Urothelium cell line (cell line): ENCODE measurements at places on chromosomes 6 and 20.
A peak's percentile ranks its signal among the peaks of the same experiment; 100 is the strongest.

DNA sequence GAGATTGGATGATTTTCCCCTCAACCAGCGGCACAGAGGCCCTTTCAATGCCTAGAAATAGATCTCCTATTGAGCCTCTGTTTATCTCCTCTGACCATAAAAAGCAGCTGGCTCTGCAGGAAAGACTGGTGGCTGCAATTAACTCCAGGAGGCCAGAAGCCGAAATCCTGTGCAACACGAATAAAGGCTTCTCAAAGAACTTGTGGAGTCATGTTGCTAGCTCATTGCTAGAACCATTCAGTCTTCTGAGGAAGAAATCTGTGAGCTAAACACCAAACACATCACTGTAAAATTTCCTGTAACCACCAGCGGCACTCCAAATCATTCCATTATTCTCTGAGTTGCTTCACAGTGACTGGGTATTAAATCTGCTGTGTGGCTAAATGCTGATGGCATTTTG, 49.1 kb upstream of the TPD52L1 start:
- DNase-seq, result no peak

DNA sequence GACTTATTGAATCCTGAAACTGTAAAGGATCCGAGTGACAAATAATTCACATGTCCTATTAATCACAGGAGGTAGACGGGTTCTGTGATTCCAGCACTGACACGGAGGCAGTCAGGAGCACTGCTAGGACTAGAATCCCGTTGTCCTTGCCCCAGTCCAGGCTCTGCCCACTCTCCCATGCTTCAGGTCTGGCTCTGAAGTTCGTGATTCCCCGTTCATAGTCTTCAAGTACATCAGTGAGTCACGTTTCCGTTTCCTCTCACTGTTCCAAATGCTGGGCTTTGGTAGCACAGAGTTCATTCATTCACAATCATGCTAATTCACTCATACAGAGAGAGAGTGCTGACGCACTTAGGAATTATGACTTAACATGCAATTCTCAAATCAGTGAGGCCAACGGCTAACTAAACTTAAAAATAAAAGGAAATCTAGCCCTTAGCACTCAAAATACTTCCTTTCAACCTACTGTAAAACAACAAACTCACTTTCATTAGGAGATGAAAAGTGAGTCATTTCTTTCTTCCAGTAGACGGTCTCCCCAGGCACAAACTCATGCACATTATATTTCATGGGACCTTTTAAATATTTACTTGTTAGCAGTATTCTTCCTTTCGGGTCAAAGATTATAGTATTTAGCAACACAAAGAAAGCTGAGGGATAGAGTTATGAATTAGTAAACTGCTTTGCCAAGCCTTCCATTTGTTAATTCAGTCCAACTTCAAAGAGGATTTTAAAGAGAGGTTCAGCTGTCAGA, 94.0 kb upstream of the NHSL1 start:
- DNase-seq, result peak; percentile 76

- no peak for DNase-seq
Measured at GRCh38 chr6:139747154-139747553, 372.7 kb upstream of the CITED2 start.

- DNase-seq, result no peak
Measured at GRCh38 chr20:31630187-31630790, 7.4 kb upstream of the COX4I2 start.

DNA sequence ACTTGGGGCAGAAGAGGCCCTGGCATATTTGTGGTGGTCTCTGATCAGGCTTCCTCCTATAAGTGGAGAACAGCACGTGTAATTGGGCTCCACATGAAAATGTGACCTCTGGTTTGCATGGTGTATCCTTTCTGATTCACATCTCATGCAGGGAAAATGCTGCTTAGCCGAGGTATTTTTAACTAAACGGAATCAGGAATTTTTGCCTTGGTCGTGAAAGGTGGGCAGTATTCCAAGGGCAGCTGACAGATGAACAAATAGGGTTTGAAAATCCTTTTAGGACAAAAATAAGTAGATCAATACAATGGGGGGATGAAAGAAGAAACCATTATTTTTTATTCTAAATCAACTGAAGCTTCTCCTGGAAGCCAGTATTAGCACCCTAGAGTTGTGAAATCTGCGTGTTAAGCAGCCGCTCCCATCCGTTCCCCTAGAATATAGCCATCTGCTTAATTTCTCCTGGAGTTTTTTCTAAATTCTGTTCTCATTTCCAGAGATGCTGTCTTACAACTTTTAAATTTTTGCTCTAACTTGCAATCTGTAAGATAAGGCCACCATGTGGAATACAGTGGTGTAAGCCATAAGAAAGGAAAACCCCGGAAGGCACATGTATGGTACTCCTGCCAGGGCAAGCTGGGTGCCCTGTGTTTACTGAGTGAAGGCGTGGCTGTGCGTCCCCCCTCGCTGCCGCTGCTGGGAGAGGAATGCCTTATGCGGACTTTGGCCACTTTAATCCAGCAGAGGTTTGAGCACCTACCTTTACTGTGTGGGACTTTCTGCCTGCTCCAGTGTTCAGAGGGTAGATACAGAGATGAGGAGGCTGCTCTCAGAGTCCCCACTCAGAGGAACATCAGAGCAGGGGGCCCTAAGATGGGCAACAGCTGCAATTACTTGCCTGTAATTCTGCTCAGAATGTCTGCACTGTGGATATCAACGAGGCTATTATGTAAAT, 52.4 kb downstream of the SYNJ2 start:
- DNase-seq, result no peak

DNA sequence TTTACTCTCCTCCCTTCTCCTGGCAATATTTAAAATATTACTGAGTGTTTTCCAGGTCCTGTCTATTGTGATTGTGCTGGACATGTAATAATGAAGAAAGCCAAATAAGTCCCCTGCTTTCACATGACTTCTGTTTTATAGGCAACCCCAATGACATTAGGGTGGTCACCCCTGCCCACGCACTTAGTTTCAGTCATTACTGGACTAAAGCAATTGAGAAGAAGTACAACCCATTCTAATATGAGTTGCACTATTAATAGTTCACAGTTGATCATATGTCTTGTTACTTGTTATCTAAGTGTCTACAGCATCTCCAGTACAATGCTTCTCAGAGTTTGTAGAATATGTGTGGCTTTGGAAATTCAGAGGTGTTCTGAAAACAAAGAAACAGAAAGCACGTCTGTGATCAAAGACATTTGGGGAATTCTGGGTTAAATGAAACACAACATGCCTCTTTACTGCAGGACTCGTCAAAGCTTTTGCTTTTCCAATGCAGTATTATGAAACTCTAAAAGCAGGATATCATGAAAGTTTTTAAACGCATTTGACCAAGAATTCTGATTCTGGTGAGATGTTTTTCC, 789.5 kb downstream of the DHX35 start:
- no peak for DNase-seq

DNA sequence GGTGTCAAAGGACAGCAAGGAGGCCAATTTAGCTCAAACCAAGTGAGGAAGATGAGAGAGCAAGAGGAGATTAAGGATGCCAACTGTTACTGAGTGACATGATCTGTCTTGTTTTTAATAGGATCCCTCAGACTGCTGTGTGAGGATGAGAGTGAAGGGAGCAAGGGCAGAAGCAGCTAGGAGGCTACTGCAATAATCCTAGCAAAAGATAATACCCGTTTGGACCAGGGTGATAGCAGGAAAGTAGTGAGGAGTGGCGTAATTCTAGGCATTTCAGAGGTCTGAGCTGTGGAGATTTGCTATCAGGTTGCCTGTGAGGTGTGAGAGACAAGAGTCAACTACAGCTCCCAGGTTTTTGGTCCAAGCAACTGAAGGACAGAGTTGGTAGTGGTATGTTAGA, 14.7 kb downstream of the UBE2V1 start:
- no peak for DNase-seq

DNA sequence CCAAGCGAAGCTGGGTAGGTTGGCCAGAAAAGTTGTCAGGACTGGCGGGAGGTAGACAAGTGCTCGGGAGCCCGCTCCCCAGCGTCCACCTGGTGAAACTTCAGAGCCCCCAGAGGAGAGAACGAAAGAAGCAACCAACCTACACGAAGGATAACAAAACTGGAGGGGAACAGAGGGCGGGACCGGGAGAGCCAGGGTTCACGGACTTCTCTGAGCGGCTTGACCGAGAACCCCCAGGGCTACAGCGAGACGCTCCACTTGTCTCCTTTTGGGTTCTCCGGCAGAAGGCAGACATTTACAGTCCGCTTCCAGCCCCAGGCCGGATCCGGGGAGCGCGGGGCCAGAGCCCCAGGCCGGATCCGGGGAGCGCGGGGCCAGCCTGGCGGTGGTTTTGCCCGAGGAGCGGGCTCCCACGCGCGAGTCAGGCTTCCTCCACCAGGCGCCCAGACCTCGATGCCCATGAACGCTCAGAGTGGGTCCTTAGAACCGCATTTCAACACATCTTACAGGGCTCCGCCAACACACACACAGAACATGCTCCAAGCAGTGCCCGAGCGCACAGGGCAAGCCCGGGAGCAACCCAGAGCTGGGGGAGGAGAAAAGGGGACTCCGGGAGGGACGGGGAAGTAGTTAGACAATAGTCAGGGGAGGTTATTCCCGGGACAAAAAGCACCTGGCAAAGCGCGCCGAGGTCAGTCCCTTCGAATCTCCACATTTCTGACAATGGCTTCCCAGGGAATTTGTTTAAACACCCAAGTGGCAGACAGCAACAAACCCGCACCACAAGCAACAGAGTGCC, 1.1 kb downstream of the PTPRK start:
- DNase-seq, result peak; percentile 65

GRCh38 chr6:162562041-162562440, 165.5 kb downstream of the PRKN start:
- no peak for DNase-seq

- no peak for DNase-seq
Measured at GRCh38 chr20:63382551-63383300, 21.6 kb upstream of the CHRNA4 start.

DNA sequence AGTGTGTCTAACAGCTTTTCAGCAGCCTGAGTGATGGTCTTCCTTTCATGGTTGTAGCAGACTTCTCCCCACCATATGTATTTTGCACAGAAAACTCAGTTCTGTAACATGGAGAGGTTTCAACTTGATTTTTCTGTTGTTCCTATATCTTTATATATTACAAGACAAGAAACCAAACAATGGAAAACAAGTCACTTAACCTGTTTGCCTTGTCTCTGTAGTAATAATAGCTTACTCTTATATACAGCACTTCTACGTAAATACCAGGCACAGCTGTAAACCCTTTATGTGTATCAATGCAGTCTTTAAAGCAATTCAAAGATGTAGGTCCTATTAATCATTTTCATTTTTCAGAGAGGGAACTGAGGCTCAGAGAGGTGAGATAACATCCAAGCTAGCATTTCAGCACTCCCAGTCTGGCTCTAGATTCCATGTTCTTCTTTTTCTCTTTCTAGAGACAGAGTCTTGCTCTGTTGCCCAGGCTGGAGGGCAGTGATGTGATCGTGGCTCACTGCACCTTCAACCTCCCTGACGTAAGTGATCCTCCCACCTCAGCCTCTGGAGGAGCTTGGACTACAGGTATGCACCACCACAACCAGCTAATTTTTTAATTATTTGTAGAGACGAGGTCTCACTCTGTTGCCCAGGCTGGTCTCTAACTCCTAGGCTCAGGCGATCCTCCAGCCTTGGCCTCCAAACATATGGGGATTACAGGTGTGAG, 90.4 kb downstream of the DTNBP1 start:
- DNase-seq, result no peak

- no peak for DNase-seq
Measured at GRCh38 chr6:118890997-118891790, 2.8 kb upstream of the ASF1A start.

GRCh38 chr6:49855221-49855620, 11.1 kb downstream of the CRISP1 start:
- no peak for DNase-seq

- no peak for DNase-seq
Measured at GRCh38 chr20:42613076-42613475, 576.6 kb downstream of the PTPRT start.

GRCh38 chr6:161168281-161168891, 105.5 kb downstream of the AGPAT4 start:
- peak; percentile 83 for DNase-seq

DNA sequence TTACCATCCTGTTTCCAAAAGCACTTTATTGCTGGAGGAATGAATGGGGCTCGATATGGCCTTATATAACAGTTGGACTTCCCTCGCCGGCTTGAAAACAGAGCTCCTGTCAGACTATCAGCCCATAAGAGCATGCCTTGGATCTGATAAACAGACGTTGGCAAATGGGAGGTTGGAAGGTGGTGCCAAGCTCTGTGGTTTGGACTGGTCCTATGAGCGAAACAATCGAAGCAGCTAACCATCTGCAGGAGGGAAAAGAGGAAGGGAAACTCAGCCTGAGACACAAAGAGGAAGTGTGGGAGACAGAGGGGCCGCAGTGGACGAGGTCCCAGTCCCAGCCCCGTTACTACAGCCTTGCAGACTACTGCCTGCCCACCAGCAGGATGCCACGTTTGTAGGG, 92.9 kb downstream of the TFAP2C start:
- DNase-seq, result no peak

GRCh38 chr6:2784061-2784460, 18.9 kb downstream of the WRNIP1 start:
- no peak for DNase-seq

DNA sequence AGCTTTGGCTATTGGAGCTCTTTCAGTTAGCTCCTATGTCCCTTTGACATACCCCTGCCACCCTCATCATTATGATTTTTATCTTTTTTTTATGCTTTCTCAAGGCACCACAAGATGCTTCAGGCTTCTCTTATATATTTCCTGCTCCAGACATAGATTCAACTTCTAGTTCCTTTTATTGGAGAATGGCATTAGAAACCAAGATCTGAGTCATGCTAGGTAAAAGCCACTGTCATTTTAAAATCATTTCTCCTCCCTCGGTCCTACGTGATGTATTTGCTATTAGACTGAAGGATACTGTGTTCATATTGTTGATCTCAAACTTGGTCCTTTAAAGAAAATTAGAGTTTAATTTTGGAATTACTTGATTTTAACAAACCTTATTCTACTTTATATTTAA, 8.3 kb downstream of the TENT5A start:
- no peak for DNase-seq

GRCh38 chr6:111533087-111533784, 50.2 kb upstream of the REV3L start:
- DNase-seq, result no peak

GRCh38 chr6:164744301-164744700, 565.1 kb downstream of the C6orf118 start:
- no peak for DNase-seq

DNA sequence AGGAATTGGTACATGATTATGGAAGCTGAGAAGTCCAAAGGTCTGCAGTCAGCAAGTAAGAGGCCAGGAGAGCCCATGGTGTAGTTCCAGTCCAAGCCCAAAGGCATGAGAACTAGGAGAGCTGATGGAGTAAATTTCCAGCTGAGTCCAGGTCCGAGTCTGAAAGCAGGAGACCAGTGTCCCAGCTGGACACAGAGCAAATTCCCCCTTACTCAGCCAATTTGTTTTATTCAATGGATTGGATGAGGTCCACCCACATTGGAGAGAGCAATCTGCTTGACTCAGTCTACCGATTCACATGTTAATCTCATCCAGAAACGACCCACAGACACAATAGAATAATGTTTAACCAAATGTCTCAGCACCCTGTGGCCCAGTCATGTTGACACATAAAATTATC, 14.9 kb downstream of the TMEM181 start:
- DNase-seq, result no peak
